ENCODE measurements at places on chromosomes 13 and 19.

DNA sequence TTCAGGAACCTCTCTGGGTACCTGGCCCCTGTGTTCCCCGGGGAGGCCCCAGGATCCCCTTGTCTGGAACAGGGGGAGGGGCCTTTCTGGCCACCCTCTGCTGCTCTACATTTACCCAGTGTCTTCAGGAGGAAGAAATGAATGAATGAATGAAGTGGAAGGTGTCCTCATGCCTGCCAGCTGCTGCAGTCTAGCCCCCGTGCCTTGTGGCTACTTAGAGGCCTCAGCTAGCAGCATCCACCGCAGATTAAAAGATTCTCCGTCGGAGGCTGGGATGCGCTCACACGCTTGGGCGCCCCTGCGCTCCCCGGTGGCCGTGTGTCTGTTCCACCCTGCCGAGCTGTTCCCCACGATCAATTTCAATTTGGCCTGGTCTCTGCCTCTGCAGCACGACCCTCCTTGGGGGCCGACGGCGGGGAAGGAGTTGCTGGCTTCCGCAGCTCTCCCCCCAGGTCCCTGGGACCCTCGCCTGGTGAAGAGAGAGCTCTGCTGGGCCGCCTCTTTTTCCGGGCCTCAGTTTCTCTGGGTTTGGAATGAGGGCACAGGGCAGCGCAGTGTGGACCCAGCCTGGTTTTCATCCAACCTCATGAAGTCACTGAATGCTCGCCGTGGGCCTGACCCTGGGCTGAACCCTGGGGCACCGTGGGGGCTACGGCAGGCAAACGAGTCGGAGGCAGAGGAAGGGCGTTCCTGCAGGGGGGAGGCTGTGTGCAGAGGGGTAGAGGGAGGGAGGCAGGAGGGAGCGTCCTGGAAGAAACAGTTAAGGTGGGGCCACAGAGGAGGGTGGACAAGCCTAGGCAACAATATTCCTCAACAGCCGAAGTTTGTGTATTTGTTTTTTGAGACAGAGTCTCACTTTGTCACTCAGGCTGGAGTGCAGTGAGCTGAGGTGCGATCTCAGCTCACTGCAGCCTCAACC lies 28.3 kb downstream of the EFNA2 start:
- H3K27ac ChIP-seq, result no peak overlapping the region
- DNase-seq, result no peak
- H3K4me3 ChIP-seq, result no peak overlapping the region
- H3K36me3 ChIP-seq, result no peaks in the 10 kb centered on the region
- peaks cover 35% of the 10 kb centered on the region for H3K27me3 ChIP-seq

DNA sequence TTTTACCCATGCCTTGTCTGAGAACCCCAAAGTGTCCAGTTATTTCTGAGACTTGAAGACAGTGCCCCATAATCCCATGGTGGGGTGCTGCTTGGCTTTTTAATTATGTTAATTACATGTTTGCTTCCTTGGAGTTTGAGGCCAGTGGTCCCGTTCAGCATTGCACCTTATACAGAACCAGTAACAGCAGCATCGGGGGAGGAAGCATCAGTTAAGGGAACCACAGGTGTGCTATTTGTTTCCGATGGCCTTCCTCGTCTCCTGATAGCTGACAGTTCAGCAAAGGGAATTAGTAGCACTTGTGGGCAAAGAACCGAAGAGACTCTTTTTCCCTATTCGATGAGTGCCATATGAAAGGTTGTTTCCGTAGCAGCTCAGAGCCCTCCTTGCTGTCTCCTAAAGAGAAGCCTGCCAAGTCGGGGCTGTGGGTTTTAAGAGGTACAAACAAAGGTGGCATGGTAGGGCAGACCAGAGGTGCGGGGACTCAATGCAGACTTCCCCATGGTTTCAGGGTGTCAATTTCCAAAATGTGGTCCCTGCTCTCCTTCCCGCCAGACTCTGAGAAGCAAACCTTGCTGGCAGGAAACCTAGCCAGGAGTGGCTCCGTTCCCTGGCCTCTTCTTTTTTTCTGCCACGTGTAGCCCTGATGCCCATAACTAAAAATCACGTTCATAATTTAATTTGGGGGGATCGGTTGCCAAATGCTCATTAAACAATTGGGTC lies 225.2 kb upstream of the TSHZ3 start:
- no peak overlapping the region for H3K4me3 ChIP-seq
- peaks cover 4% of the 10 kb centered on the region for H3K27me3 ChIP-seq
- no peak for DNase-seq
- H3K36me3 ChIP-seq, result no peaks in the 10 kb centered on the region

DNA sequence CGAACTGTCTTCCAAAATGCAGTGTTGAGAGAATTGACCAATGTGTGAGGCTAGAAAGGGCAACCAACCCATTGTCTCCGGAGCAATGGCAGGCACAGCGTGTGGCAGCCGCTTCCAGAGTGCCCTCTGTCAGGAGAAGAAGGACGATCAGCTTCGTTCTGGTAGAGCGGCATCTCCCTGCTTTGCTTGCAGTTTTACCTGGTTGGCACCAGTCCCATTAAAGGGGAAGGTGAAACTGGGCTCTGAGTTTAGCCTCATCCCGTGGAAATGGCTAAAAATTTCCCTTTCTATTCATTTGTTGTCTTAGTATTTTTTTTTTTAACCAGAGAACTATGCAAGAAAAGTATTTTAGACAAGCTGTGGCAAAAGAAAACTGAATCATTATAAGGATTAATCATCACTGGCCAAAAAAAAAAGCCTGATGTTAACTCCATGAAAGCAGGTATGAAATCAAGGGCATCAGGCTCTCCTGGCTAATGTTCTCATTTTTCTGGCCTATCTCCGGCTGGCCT lies 81.5 kb upstream of the SLC7A1 start:
- no peak overlapping the region for H3K4me3 ChIP-seq
- no peak overlapping the region for H3K27ac ChIP-seq
- no peaks in the 10 kb centered on the region for H3K4me1 ChIP-seq
- no peaks in the 10 kb centered on the region for H3K36me3 ChIP-seq
- H3K27me3 ChIP-seq, result peaks cover 5% of the 10 kb centered on the region

- no peaks in the 10 kb centered on the region for H3K4me1 ChIP-seq
- DNase-seq, result no peak
- no peak overlapping the region for H3K27ac ChIP-seq
- no peaks in the 10 kb centered on the region for H3K36me3 ChIP-seq
- H3K27me3 ChIP-seq, result no peaks in the 10 kb centered on the region
These were observed 270.4 kb downstream of the DLEU7 start for GRCh38 chr13:50573066-50573465.

DNA sequence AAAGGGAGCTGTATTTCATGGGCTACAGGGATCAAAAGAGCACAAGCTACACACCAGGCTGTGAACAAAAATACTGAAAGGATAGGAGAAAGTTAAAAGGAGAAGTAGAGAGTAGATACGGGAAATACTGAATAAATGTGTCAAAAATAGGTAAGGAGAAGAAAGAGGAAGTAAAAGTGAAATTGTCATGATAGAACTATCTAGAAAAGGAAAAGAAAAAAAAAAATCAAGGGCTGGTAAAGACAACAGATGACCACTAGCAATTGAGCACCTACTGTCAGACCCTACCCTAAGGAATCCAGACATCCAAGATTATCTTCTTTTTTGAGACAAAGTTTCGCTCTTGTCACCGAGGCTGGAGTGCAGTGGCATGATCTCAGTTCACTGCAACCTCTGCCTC lies 4.8 kb downstream of the RUBCNL start:
- peaks cover 8% of the 10 kb centered on the region for H3K4me1 ChIP-seq
- peaks cover 12% of the 10 kb centered on the region for H3K27me3 ChIP-seq
- H3K4me3 ChIP-seq, result no peak overlapping the region

DNA sequence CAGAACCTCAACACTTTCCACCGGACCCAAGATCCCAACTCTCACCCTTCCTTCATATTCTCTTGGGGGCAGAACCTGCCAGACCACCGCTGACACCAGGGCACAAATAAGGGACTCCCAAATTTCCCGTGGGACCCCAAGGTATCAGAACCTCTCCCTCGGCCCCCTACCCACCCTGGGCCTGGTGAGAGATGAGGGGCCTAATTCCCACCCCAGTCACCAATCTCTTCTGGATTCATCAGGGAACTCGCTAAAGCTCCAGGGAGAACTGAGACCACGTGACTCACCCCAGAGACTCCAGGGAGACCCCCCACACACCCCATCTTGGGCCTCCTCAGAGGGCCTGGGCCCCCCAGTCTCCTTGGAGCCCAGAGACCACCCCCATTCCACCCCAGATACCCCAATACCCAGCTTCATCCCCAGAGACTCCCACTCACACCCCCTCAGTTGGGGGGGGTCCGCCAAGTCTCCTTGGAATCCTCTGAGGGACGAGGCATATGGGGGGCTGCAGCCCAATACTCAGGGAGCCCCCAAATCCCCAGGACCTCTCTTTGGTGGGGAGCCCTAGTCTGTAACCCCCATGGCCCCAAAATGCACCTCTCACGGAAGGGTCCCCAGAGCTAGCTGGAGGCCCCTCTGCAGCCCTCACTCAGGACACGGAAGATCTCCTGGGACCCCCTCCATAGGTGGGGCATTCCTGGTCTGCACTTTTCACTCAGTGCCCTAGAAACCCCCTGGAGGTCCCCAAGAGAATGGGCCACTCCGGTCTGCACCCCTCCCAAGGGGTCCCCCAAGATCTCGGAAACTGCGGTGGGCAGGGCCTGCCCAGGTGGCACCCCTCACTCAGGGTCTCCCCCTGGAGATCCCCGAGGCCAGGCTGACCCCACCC lies 1.6 kb downstream of the LMNB2 start:
- no peak overlapping the region for H3K27ac ChIP-seq
- DNase-seq, result no peak
- peak overlapping the region; percentile 74 for H3K4me3 ChIP-seq
- no peaks in the 10 kb centered on the region for H3K36me3 ChIP-seq
- no peaks in the 10 kb centered on the region for H3K27me3 ChIP-seq
- peaks cover 25% of the 10 kb centered on the region for H3K4me1 ChIP-seq

DNA sequence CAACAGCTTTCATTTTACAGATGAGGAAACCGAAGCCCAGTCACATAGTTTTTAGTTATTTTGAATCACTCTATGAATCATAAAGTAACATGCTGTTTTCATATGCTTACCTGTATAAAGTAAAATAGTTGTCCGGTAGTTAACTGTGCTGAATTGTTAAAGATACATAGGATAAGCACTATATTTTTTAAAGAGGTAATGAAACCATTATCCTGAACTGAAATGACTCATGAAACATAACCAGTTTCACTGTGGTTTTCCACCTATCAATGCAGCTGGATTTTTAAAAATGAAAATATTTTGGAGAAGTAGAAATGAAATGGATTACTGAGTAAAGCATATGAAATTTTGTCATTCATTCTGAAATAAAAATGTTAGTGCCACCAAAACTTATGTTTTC lies 655.0 kb downstream of the OLFM4 start:
- DNase-seq, result no peak
- H3K4me1 ChIP-seq, result no peaks in the 10 kb centered on the region
- no peaks in the 10 kb centered on the region for H3K36me3 ChIP-seq

GRCh38 chr19:47848823-47849473 lies 10.1 kb upstream of the TPRX2 start:
- no peaks in the 10 kb centered on the region for H3K36me3 ChIP-seq
- peaks cover 43% of the 10 kb centered on the region for H3K27me3 ChIP-seq
- H3K4me3 ChIP-seq, result no peak overlapping the region
- no peak overlapping the region for H3K27ac ChIP-seq

- H3K4me1 ChIP-seq, result peaks cover 10% of the 10 kb centered on the region
- H3K4me3 ChIP-seq, result no peak overlapping the region
- DNase-seq, result no peak
- H3K36me3 ChIP-seq, result no peaks in the 10 kb centered on the region
- H3K27ac ChIP-seq, result no peak overlapping the region
These were observed 5.1 kb downstream of the CBARP start for GRCh38 chr19:1232652-1233072.

Measured in CD4-positive, alpha-beta T cell (primary cell).